ENCODE measurements at places on chromosomes 5 and 9.
A peak's percentile ranks its signal among the peaks of the same experiment; 100 is the strongest.

DNA sequence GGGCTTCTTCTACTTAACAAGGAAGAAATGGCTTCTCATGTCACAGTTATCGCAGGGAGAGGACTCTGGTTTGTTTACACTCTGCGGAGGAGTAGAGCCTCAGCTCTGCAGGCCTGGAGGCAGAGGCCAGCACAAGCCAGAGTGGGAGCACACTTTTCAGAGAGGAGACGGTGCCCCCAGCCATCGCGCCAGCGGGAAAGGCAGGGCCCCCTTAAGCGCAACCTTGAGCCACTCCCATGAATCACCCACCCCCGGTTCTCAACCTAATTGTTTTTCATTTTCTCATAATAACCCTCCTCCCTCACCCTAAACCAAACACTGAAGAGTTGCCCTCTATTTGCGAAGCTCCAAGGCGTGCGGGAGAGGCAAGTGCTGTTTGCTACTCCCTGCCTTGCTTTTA, 208.4 kb upstream of the TBCA start:
- peak; percentile 74 for DNase-seq

GRCh38 chr9:109118808-109119438, 824 bp downstream of the TMEM245 start:
- peak; percentile 73 for DNase-seq

- no peak for DNase-seq
Observed at GRCh38 chr5:150465927-150466326, 16.4 kb upstream of the RPS14 start.

- no peak for DNase-seq
Observed at GRCh38 chr9:78073722-78074121, 42.1 kb upstream of the GNAQ start.

Data from ELF-1 (cell line).